ENCODE measurements at places on chromosomes 7 and 10. TPM values are rescaled to one million over a fixed set of nuclear protein-coding genes. Genes with fewer than 3 reads are reported as not detected.

Gene NOBOX
- not detected for polyA plus RNA-seq

Gene C10orf105
- polyA plus RNA-seq: 0.23 TPM

Gene NUDT13
- polyA plus RNA-seq: 0.85 TPM

Gene HMX3
- polyA plus RNA-seq: not detected

Gene SCRN1
- 13.9 TPM for polyA plus RNA-seq

Gene SH2B2
- polyA plus RNA-seq: 1.5 TPM

Gene PRTFDC1
- polyA plus RNA-seq: 1.3 TPM

Gene LIPN
- not detected for polyA plus RNA-seq

Data from CD8-positive, alpha-beta memory T cell (primary cell).